HepG2 (cell line): ENCODE measurements at places on chromosomes 6 and 20. TPM values are rescaled to one million over a fixed set of nuclear protein-coding genes. Genes with fewer than 3 reads are reported as not detected.

Gene RIN2
- total RNA-seq = 2.4 and 2.5 TPM in 2 replicates

Gene SNPH
- 0.09 TPM in 1 of 2 replicates, not detected in the other for total RNA-seq

Gene CALHM5
- total RNA-seq = not detected in 2 replicates

Gene KIAA0408
- total RNA-seq = not detected in 2 replicates

Gene ASF1A
- total RNA-seq = 49.9 and 85.2 TPM in 2 replicates

Gene EDN1
- total RNA-seq = 0.15 and 0.21 TPM in 2 replicates

Gene FAM120B
- 10.7 and 18.3 TPM in 2 replicates for total RNA-seq

Gene XKR7
- not detected in 2 replicates for total RNA-seq

Gene TMC2
- total RNA-seq = not detected in 2 replicates
